ENCODE measurements at places on chromosomes 3 and 15.

- no peak overlapping the region for H3K27ac ChIP-seq
- H3K4me1 ChIP-seq = no peaks in the 10 kb centered on the region
- H3K27me3 ChIP-seq = no peaks in the 10 kb centered on the region
- H3K4me3 ChIP-seq = no peak overlapping the region
Measured at GRCh38 chr3:110577854-110578253, 493.8 kb upstream of the NECTIN3 start.

GRCh38 chr3:22981861-22982260 is 221.3 kb upstream of the UBE2E2 start:
- peaks cover 7% of the 10 kb centered on the region for H3K4me1 ChIP-seq
- no peak overlapping the region for H3K27ac ChIP-seq
- no peak overlapping the region for H3K4me3 ChIP-seq
- H3K36me3 ChIP-seq = no peaks in the 10 kb centered on the region
- DNase-seq = no peak

GRCh38 chr3:55085231-55085630 is 157.4 kb upstream of the LRTM1 start:
- H3K27me3 ChIP-seq = no peaks in the 10 kb centered on the region
- H3K4me3 ChIP-seq = no peak overlapping the region
- H3K4me1 ChIP-seq = no peaks in the 10 kb centered on the region
- DNase-seq = no peak
- no peaks in the 10 kb centered on the region for H3K36me3 ChIP-seq

- no peak overlapping the region for H3K4me3 ChIP-seq
- no peaks in the 10 kb centered on the region for H3K4me1 ChIP-seq
- no peak for DNase-seq
- H3K27ac ChIP-seq = no peak overlapping the region
Measured at GRCh38 chr15:88563638-88564037, 17.2 kb upstream of the DET1 start.

GRCh38 chr3:11385891-11386290 is 113.7 kb downstream of the ATG7 start:
- no peak for DNase-seq
- H3K36me3 ChIP-seq = peaks cover 38% of the 10 kb centered on the region
- H3K4me1 ChIP-seq = no peaks in the 10 kb centered on the region
- no peaks in the 10 kb centered on the region for H3K27me3 ChIP-seq

GRCh38 chr15:85423256-85423655 is 42.9 kb downstream of the AKAP13 start:
- H3K4me1 ChIP-seq = peaks cover 84% of the 10 kb centered on the region
- H3K27ac ChIP-seq = no peak overlapping the region
- H3K4me3 ChIP-seq = no peak overlapping the region
- no peak for DNase-seq

DNA sequence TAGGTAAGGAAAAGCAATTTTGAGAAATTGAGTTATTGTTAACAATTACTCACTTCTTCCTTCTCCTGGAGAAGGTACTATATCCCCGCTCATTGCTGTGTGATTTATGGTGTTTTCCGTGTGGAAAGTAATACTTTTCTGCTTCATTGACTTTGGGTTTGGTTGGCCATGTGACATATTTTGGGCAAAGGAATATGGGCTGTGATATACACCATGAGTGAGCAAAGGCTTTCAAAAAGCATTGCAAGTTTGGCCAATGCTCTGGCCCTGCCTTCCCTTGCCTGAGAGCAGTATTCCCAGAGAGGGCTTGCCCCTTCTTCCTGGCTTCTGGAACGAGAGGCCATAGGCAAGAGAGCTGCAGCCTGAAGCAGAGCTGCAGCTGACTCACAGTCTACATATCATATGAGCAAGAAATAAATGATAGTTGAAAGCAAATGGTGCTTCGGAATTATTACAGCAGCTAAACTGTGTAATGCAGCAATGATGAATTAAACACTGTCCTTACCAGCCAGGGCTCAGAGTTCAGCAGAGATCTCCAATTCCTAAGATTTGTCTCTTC is 216.8 kb upstream of the CD96 start:
- H3K27me3 ChIP-seq = no peaks in the 10 kb centered on the region
- no peaks in the 10 kb centered on the region for H3K36me3 ChIP-seq
- H3K4me1 ChIP-seq = peaks cover 30% of the 10 kb centered on the region
- no peak overlapping the region for H3K4me3 ChIP-seq

- no peaks in the 10 kb centered on the region for H3K36me3 ChIP-seq
- H3K27me3 ChIP-seq = no peaks in the 10 kb centered on the region
- H3K27ac ChIP-seq = no peak overlapping the region
- DNase-seq = no peak
- H3K4me1 ChIP-seq = peaks cover 3% of the 10 kb centered on the region
Measured at GRCh38 chr3:60250206-60250605, 1001.0 kb downstream of the FHIT start.

All from activated B cell treated with CpG ODN at 0.5 μM for 24 hours (primary cell).